Cerebellar cortex (tissue), 1 donor: ENCODE measurements at places on chromosomes 5 and 9.

- no peak for DNase-seq
Measured at GRCh38 chr9:111524731-111525055, 286 bp upstream of the ZNF483 start.

DNA sequence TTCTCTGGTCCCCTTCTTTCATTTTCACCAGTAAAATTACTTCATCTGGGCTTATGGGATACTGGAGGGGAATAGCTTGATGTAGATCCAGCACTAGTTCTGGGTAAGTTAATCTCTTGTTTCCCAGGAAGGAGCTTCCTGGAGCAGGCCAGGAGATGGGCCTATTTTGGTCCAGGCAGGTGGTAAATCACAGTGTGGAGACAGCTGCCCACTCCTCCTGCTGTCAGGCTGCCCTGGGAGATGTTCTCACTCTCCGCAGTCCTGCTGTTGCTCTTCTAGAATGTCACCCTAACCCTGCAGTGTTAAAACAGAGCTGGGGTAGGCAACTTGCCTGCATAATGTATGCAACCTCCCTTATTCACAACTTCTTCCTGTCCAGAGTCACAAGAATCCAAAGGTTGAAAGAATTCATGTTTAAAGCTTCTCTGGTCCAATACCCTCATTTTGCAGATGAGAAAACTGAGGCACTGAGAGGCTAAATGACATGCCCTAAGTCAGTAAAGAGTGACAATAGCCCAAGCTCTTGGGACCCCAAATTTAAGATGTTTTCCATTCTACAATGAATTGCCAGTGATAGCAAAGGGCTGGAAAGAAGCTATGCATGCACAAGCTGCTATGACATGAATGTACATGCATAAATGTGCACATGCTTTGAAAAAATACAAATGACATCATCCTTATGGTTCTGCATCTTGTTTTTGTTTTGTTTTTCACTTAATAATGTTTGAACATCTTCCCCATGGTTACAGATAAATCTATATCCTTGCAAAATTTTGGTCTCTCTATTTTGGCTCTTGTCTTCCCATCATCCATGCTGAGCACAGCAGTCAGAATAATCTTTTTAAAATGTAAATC is 71.8 kb upstream of the ADRA1B start:
- DNase-seq = no peak

- DNase-seq = no peak
Measured at GRCh38 chr9:122827761-122828093, 661 bp downstream of the PDCL start.

- no peak for DNase-seq
Measured at GRCh38 chr5:98258939-98259338, 514.5 kb upstream of the RGMB start.

DNA sequence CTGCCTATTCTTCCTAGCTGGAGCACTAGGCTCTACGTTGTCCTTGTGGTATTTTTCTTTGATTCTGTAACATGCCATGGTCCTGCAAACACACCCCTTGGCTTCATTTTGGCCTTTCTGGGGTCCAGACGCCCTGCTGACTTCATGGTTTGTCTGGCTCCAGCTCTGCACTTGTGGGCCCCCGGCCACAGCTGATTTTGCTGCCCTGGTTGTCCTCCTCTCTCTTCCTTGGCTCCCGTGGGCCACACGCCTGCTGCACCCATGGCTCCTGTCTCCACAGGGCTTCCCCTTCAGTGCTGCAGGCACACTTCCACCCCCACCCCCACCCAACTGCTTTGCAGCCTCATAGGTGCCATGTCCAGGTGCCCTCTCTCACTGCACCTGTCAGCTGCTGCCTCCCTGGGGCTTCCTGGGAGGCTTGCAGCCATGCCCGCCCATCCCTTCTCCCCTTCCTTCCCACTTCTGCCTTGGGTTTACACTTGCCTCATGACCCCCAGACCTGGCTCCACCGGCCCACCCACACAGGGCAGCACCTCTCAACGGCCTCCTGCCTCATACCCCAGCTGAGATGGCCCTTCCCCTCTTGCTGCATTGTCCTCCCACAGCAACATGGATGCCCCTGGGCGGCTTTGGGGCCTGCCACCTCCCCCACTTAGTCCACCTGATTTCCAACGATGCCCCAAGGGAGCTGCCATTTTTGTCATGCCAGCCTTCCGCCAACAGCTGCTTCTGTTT is 25.6 kb downstream of the SLC6A3 start:
- DNase-seq = no peak

- no peak for DNase-seq
Measured at GRCh38 chr9:2066312-2067273, 51.4 kb downstream of the SMARCA2 start.

DNA sequence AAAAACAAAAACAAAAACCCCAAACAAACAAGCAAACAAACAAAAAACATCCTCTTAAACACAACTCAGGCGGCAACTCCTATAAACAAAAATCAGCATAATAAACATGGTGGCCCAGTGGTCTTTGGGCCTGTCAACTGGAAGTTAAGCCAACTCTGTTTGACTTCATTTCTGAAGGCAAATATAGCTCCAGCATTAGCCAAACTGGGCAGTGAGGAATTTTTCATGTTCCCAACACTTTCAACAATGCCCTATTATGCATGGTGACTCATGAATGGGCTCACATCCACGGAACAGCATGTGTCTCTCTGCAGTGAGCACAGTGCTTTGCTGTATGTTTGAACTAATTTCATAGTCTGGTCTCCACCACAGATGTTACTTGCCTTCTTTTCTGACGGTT is 143.9 kb upstream of the STC2 start:
- DNase-seq = peak; percentile 76
